Myocyte (in vitro differentiated cells): ENCODE measurements at places on chromosomes 1 and 21. TPM values are rescaled to one million over a fixed set of nuclear protein-coding genes. Genes with fewer than 3 reads are reported as not detected.

The ATP5IF1 gene
- 180 and 183 TPM in 2 replicates for total RNA-seq

DNA sequence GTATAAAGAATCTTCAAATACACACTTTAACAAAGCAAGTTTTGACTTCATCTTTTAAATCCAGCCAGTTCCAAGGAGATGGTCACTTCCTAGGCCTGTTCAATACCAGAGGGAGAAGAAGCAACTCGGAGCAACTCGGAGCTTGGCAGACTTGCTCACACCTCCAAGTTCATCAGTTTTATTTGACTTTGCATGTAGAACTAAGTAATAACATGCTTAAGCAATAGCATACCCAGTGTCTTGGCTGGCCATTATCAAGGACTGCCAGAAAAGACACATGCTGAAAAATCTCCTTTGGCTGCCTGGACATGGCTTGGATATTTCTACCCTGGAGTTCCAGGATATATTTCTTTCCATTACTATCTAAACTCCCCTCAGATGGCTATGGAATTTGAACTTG, 52.6 kb downstream of the GNG12 start:
- no peak for DNase-seq

The ADGRB2 gene
- 15.8 and 20.2 TPM in 2 replicates for total RNA-seq

The MR1 gene
- 10.4 and 11.8 TPM in 2 replicates for total RNA-seq

The AXDND1 gene
- not detected in 2 replicates for total RNA-seq

The CTTNBP2NL gene
- 11.8 and 12.2 TPM in 2 replicates for total RNA-seq

DNA sequence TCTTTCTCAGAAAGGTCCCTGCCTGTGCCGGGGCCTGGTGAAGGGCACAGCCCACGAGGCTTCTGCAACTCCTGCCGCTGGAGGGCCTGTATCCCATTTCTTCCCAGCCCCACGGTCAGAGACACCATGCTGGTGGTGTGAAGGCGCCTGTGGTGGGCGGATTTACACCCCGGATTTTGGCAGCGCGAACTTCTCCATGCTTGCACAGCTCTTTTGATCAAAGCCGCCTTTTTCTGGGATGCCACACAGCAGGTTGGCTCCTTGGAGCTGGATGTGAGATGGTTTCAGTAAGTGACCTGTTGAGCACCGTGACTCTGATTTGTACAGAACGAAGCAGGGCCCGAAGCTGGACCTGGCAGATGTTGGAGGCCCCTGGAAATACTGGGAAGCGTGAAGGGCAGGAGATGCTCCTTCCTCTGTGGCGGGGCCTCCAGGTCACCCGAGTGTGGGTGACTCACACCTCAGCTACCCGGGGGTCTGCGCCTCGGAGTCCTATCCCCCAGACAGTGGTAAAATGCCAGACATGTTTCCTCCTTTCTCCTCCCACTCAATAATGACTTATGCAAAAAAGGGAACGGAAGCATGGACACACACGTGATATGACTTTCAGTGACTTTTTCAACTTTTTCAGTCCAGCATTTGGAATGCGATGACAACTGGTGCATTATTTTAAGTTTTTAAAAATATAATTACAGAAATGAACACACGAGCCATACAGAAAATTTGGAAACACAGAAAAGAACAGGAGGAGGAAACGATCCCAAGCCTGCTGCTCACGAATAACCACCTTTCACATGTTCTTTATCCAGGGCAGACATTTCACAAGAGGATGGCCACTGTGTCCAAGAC, 9.0 kb downstream of the UMODL1 start:
- DNase-seq = no peak

The ESPN gene
- total RNA-seq = 0.03 and 0.31 TPM in 2 replicates

GRCh38 chr21:45378258-45378966, 26.6 kb upstream of the COL18A1 start:
- peak; percentile 4 for DNase-seq

- DNase-seq = peak; percentile 63
These were observed 69.3 kb upstream of the WARS2 start for GRCh38 chr1:119209596-119210295.

The TSPAN2 gene
- total RNA-seq = 0.51 and 0.88 TPM in 2 replicates

The DPH2 gene
- 34.2 and 36.3 TPM in 2 replicates for total RNA-seq

- DNase-seq = no peak
These were observed 4.0 kb upstream of the BRWD1 start for GRCh38 chr21:39317134-39318090.

DNA sequence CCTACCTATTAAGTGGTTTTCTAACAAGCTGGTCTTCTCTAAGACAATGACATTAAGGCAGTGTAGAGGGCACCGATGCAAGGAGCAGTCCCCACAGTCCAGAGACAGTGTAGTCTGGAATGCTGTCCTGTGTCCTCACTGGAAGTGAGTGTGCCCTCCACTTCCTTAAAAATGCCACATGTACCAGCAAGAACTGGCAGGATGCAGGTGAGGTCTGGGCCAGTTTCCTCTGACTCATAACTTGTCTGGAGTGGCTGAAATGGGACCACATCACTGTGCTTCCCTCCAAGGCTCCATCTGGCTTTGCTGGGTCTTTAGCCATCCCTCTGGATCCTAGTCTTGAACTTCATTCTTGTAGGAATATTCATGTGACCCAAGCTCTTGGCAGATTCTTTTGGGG, 170.5 kb upstream of the KIAA0040 start:
- no peak for DNase-seq

- no peak for DNase-seq
These were observed 22.8 kb upstream of the STUM start for GRCh38 chr1:226525750-226526149.

GRCh38 chr1:198205016-198205684, 48.4 kb downstream of the NEK7 start:
- DNase-seq = no peak

DNA sequence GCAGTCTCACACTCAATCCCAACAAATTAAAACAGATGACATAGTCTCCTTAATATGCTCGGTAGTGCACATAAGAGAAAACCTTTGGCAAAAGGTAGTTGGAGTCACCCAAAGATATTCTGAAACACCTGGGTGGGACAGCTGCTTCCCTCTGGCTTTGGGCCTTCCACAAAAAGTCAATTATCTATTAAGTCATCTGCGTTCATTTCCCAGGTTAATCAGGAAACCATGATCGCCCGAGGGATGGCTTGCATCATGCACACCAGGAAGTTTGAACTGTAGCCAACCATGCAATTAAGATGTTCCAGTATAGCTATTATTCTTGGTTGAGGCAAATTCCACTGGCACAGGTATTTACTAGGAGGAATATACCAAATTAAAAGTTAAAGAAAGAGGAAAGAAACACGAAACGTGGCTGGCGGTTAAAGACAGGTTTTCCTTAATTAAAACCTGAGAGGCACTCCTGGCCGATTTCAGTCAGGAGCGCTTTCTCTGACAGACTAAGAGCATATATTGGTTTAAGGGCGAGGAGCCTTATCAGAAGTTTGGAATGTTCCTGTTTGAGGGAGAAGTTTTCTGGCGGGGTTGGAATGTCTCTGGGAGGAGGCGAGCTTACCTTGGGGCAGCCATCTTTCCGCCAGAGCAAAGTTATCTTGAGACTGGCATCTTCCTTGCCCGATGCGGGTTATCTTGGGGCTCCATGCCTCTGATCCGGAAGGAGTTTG, 19.9 kb downstream of the CLDN17 start:
- no peak for DNase-seq

- DNase-seq = no peak
These were observed 7.4 kb upstream of the TIAM1 start for GRCh38 chr21:31351438-31351837.

The FCGR3B gene
- not detected in 2 replicates for total RNA-seq

GRCh38 chr1:41964400-41964799, 45.7 kb upstream of the HIVEP3 start:
- DNase-seq = peak; percentile 22

- DNase-seq = peak; percentile 75
These were observed 2.0 kb downstream of the HES3 start for GRCh38 chr1:6245869-6246496.

The NHLH1 gene
- 0.21 and 0.51 TPM in 2 replicates for total RNA-seq

DNA sequence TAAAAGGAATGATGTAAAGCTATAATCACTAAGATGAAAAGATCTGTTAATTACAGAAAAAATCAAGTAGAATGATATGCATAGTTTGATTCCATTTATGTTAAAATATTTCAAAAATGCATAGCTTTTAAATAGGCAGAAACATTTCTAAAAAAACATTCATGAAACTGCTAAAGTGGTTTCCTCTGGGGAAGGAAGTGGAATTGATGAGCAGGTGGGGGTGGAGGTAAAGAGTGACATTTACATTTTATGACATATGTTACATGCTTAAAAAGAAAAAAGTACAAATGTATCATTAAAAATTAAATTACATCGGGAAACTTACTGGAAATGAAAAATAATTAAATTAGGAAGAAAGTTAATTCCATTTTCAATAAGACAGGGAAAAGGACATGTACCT, 42.8 kb upstream of the JAK1 start:
- DNase-seq = no peak

The TCHH gene
- total RNA-seq = not detected in 2 replicates

- DNase-seq = no peak
These were observed 39.8 kb upstream of the HSD3B1 start for GRCh38 chr1:119467219-119467618.

DNA sequence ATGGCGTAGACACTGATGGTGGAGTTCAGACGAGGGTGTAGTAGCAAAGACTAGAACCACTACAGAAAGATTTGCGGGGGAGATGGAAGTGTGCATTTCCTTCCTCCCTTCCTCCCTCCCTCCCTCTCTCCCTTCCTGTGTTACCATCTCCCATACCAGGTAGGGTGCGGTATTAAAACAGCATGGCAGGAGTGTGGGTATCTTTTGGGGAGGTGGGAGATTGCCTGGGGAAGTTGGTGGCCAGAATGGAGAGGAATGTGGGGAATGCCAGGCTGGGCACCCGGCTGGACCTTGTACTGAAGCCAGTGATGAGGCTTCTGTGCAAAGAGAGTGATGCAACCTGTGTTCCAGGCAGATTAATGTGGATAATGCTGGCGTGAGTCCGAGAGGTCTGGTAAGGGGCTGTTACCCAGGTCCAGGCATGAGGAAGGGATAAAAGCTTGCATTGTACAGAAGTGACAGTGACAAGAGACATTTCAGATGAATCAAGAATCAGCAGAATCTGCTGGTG, 30.3 kb upstream of the PPP2R5A start:
- DNase-seq = no peak

- no peak for DNase-seq
These were observed 423 bp downstream of the SLAMF8 start for GRCh38 chr1:159827102-159827490.

The ZFP69 gene
- total RNA-seq = 1.8 and 2.4 TPM in 2 replicates

The PYHIN1 gene
- total RNA-seq = not detected in 2 replicates

The CEP85 gene
- 13.0 and 22.6 TPM in 2 replicates for total RNA-seq

GRCh38 chr21:44814498-44815023, 3.3 kb downstream of the SUMO3 start:
- peak; percentile 49 for DNase-seq
